ENCODE measurements at places on chromosomes 4 and X.

- no peak for DNase-seq
These were observed 1.7 kb upstream of the USP53 start for GRCh38 chr4:119210775-119211174.

DNA sequence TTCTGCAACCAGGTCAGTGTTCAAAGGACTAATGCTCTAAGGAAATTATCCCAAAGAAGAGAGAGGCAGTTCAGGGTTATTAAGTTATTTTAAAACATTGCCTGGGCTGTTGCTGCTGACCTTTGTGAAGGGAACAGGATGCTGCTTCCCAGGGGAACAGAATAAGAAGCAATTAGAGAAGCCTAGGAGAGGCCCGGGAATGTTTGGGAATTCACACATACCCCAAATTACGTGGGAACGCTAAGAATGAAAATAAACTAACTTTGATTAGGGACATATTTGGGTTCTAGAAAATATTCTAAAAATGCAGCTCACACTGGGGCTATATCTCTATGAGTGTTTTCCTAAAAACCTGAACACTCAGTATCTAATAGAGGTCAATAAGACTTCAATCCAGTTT lies 243.1 kb upstream of the FTHL17 start:
- DNase-seq: no peak

DNA sequence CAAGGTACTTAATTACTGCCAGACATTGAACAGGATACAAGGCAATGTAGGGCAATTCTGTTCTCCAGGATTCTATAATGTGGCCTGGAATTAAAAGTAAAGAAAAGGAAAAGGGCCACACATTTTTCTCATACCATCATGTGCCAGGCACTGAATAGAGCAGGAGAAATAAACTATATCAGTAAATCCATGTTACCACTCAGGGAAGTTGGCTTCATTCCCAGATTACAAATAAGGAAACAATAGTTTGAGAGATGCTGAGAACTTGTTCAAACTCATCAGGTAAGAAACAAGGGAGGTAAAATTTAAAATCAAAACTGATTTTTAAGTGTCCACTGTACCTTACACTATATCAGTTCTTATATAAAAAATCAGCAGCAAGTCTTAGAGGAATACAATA lies 645.0 kb upstream of the ATOH1 start:
- DNase-seq: no peak

- no peak for DNase-seq
These were observed 112.1 kb upstream of the NAP1L5 start for GRCh38 chr4:88809576-88810219.

DNA sequence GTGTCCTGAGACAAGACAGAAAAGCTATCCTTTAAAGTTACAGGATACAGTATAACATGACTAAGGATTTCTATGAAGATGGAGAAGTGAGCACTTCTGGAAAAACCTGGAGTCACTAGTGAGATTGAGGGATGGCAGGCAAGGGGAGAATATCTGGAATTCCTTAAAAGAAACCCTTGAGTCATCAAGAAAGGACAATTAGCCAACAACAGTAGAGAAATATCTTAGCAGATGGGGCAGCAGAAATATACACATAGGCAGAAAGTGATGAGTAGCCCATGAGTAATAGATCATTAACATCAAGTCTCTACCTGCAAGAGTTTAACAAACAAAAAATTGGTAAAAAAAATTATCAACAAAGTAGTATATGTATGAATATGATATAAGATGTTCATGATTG lies 858.8 kb upstream of the FRG1 start:
- DNase-seq: no peak

DNA sequence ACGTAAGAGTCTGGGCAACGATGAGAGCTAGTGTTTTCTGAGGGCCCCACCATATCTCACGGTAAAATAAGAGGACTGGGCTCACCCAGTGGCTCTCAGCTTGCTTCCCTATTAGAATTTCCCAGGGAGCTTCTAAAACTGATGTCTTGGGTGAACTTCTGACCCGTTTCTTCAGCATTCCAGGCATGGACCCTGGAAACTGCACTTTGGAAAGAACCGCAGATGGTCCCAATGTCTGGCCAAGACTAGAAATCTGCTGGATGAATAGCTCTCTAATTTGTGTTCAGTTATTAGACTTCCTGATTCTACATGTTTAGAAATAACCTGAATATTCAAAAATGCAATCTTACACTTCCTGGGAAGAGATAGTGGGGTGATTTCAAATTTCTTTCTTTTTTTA lies 127.8 kb downstream of the ANOS1 start:
- DNase-seq: no peak

GRCh38 chr4:35700663-35701062 lies 543.7 kb downstream of the ARAP2 start:
- DNase-seq: no peak

GRCh38 chr4:146927695-146928094 lies 18.0 kb downstream of the TTC29 start:
- no peak for DNase-seq

DNA sequence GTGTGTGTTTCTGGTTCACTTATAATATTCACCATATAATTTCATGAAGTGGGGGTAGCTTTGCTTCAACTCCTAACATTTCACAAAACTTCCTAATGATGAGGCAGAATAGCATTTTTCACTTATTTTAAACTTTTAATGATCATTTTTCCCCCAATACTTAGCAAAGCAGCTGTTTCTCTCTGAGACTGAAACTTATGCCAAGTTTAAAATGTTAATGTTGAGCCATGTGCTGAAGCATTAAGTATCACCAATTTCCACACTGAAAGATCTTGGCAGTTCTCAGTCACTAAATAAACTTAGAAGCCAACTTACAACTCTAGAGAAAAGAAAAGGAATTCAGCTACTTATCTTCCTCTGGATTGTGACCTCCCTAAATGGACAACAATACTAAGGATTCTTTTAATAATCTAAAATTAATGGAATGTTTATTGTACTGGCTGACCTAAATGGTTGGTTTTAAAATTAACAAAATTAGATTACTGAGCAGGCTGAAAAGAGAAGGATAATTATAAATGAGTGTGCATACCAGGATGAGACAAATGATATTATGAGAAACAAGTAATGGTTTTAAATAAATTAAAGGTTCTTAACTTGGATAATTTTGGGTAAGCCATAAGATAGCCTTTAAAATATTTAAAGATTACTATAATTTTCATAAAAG lies 1429.4 kb upstream of the ADGRL3 start:
- DNase-seq: no peak

DNA sequence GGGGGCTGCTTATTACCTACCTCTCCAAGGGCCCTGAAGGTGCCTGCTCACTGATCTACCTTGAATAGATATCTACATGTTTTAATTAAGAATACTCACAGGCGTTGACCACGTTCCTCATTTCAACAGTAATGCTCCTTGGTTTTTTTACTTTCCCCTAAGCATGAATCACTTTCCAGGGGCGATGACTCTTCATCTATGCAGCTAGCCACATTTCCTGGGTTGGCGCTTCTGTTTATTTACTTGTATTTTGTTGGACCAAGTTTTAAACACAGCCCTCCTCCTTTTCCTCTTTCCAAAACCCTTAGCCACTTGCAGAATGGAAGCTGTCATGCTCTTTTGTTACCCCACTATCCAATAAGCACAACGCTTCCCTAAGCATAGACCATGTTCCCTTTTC lies 50.8 kb downstream of the CBLL2 start:
- DNase-seq: peak; percentile 45

- no peak for DNase-seq
These were observed 167.4 kb upstream of the TACR3 start for GRCh38 chr4:103887191-103887590.

DNA sequence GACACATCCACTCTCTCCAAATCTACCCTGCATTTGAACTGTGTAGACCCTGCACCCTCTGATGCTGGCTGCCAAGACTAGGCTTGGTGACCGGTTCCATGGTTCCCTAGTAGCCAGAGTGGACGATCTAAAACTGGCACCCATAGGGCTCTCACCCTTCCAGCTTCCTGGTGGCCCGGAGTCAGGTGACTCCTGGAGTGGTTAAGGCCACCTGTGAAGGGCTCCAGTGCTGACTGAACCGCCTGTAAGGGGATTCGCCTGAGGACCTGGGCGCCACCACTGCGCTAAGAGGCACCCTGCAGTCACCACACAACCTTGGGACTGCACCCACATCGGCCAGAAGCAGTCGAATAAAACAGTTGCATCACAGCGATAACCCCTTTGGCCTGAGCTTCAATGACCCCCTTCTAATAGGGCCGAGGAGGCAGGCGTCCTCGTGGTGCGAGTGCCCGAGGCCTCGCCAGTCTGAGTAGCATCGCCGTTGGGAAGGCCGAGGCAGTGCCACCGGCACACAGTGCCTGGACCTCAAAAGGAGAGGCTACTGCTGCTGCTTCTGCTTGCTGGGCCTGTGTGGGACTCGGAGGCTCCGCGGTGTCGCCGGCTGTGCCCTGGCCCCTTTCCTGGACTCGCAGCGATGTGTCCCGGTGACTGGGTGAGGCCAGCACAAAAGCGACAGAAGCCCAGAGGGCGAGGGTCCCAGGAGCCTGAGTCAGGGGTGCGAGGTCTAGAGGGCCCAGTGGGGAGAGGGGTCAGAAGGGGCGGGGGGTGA lies 6.5 kb downstream of the HMX1 start:
- no peak for DNase-seq

- DNase-seq: no peak
These were observed 11.4 kb downstream of the MCUB start for GRCh38 chr4:109571494-109571893.

GRCh38 chr4:3651267-3651845 lies 114.8 kb upstream of the ADRA2C start:
- DNase-seq: no peak

DNA sequence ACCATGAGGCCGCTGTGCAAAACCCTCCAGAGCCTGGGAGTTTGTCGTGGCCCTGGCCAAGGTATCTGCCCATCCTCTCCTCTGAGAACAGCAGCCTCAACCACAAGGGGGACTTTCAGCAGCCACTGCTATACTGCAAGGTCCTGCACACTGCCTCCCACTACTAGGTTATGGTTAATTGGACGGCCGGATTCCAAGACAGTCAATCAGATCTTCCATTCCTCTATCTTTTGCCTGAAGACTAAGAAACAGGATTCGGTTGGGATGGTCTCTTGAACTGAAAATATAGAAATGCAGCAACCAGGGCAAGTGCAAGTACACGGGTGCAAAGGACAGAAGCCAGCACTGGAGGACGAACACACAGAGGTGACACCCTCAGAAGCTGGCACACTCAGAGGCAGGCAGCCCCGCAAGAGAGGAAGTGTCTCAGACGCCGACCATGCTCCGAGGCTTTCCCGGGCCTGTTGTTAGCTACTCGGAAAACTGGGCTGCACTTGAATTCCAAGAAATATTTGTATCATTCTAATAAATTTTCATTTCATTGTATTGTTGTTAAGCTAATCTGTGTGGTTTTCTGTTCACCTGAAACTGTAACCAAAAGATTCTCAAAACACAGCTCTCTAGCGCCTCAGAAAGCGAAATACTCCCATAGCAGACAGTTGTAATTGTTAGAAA lies 63.3 kb downstream of the AFAP1 start:
- no peak for DNase-seq

DNA sequence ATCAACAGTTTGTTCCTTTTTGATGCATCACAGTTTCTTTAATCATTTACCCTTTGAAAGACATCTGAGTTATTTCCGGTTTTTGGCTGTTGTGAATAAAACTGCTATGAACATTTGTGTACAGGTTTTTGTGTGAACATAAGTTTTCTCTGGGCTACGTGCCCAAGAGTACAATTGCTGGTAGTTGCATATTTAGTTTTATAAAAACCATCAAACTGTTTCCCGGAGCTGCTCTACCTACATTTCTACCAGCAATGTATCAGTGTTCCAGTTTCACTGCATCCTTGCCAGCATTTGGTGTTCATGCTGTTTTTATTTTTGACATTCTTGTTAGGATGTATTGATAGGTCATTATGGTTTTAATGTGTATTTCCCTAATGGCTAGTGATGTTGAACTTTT lies 17.3 kb downstream of the KDM6A start:
- DNase-seq: no peak

GRCh38 chrX:98067611-98068010 lies 1183.9 kb downstream of the RPA4 start:
- no peak for DNase-seq

GRCh38 chrX:110242371-110242770 lies 75.5 kb downstream of the AMMECR1 start:
- no peak for DNase-seq

DNA sequence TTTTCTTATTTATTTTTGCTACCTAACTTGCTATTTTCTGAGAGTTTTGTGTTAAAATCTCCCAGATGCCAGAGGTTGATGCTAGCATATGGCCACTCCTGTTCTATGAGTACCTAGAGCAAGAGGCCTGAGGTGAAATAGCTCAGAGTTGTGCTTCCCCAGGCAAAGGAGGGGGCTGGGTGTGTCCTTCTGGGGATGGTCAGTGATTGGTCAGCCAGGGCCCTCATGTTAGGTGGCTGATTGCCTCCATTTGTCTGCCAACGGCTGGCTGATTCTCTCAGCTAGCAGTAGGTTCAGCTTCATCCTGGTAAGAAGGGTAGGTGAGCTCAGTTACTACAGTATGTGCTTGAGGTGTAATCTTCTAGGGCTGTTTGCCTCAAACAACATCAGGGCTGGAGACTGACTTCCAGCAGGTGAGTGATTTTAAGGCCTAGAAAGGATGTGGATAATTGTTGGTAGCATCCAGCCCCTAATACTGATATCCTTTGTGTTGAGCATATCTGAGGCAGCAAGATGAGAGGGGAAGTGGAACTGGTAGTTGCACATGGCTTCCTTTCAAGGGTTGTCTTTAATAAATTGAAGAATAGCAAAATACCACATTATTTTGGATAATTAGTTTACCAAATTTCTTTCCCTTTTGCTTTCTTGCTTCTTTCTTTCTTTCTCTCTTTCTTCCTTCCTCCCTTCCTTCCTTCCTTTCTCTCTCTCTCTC lies 62.5 kb upstream of the RHOH start:
- no peak for DNase-seq

DNA sequence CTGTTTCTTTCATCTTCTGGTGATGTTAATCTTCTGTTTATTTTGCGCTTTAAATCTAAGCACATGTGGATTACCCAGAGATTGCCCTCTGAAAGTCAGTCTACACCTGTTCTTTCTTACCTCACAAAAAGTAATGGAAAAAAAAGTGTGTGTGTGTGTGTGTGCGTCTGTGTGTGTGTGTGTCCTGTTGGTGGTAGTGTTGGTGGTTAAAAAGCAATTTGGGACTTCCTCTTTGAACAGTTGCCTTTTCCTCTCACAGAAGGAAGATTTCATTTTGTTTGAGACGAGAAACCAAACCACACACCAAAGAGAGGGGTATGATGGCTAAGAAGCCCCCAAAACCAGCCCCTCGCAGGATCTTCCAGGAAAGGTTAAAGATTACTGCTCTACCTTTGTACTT lies at the start of gene STAP1:
STAP1 (plus strand) TSS at position 235 of the 400 bp plus-strand sequence; CDS start at position 318, 83 bp downstream.
- peak; percentile 95 for DNase-seq

GRCh38 chr4:8404791-8405515 lies 35.6 kb downstream of the ACOX3 start:
- DNase-seq: no peak

DNA sequence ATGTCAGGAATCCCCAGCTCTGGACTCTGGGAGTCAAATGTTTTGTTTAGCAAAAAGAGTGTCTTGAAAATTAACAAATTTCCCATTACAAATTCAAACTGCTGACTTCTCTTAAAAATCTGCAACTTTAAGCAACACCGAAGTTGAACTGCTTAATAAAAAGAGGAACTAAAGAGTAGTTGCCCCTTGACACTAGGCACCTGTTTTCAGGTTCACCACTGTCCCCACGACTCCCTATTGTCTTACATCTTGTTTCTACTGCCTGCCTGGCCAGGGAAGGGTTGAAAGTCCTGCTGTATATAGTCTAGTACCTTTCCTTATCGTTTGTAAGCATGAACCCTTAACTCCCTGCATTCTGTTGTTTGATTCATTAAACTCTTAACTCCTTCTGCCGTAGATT lies 173.9 kb downstream of the SCFD2 start:
- peak; percentile 56 for DNase-seq

Measured in common myeloid progenitor, CD34-positive (primary cell).